ENCODE measurements at places on chromosomes 4 and X.
A peak's percentile ranks its signal among the peaks of the same experiment; 100 is the strongest.

DNA sequence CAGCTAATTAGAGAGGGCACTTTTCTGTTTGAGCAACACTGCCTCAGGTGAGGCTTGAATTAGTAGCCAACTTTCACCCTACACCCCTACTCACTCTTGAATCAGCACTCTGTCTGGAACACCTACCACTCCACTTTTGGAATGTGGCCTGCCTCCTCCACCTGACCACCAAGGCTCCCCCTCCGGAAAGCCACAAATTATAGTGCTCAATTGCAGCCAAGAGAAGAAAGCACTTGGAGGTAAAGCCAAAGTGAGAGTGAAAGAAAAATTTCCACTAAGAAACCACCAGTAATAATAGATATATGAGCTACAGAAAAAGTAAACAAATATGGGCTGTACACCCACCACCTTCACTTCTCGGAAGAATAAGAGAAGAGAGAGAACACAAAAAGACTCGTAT lies 41.1 kb downstream of the PPP3CA start:
- no peak for DNase-seq

- DNase-seq: no peak
Observed at GRCh38 chr4:126697748-126698147, 935.0 kb upstream of the INTU start.

- no peak for DNase-seq
Observed at GRCh38 chrX:124338733-124339514, 6.5 kb downstream of the TEX13D start.

GRCh38 chrX:140733766-140734342 lies 24.3 kb downstream of the LINC00632 start:
- peak; percentile 17 for DNase-seq

DNA sequence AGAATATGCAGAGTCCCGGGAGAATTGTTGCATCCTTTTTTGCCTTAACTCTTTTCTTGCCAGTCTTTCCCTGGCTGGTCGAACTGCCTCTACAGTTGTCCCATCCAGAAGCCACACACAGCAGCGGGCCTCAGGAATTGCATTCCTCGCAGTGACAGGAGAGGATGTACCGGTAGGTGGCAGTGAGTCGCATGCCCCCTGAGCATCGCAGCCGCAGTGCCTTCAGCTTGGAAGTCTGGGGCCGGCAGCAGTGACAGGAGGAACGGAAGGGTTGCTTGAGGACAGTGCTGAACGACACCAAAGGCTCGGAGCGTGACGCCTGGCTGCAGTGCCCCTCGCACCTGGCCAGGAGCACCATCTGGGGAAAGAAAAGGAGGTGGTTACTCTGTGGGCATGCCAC lies 23.5 kb downstream of the NDP start:
- DNase-seq: no peak

DNA sequence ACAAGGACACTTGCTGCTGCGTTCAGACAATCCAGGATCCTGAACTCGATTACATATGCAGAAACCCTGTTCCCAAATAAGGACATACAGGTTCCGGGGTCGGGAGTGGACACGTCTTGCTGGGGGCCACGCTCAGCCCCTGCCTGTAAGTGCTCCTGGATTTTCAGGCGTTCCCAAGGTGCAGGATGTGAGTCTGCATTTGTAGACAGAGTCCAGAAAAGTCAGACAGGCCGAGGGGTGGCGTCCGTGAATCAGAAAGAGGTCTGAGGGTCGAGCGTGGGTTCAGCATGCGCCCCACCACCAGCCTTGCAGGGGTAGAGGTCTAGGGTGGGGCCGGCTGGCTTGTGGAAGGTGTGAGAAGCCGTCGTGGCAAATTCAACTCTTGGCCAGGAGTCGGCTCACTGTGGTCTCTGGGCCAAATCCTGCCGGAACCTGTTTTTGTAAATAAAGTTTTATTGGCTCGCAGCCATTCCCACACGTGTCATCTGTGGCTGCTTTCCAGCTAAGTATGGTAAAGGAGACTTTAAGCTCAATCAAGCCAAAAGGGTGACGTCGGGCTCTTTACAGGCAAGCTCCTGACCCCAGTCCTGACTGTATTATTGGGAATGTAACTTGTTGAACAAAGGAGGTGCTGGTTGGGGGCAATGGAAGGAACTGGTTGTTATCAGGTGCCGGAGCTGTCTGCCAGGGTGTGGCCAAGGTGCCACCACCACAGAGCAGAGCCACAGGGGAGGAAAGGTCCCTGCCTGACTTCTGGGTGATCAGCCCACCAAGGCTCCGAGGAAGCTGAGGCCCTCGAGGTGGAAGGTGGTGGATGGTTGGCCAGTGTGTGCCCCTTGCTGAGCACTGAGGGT lies 7.4 kb downstream of the DOK7 start:
- no peak for DNase-seq

- no peak for DNase-seq
Observed at GRCh38 chr4:112852601-112853000, 196.9 kb upstream of the ANK2 start.

DNA sequence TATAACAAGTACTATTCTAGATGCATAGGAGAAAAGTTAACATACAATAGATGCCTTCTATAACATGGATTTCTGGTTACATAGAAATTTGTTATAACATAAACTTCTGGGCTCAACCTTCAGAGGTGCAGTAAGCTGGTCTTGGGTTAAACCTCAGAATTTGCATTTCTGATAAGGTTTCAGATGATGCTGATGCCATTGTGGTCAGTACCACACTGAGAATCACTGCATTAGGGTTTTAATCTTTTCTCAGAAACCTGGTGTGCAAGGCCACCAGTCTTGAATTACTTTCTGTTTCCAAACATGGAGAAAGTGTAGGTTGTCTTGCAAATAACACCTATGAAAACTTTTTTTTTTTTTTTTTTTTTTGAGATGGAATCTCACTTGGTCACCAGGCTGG lies 146.2 kb downstream of the SPOCK3 start:
- DNase-seq: no peak

DNA sequence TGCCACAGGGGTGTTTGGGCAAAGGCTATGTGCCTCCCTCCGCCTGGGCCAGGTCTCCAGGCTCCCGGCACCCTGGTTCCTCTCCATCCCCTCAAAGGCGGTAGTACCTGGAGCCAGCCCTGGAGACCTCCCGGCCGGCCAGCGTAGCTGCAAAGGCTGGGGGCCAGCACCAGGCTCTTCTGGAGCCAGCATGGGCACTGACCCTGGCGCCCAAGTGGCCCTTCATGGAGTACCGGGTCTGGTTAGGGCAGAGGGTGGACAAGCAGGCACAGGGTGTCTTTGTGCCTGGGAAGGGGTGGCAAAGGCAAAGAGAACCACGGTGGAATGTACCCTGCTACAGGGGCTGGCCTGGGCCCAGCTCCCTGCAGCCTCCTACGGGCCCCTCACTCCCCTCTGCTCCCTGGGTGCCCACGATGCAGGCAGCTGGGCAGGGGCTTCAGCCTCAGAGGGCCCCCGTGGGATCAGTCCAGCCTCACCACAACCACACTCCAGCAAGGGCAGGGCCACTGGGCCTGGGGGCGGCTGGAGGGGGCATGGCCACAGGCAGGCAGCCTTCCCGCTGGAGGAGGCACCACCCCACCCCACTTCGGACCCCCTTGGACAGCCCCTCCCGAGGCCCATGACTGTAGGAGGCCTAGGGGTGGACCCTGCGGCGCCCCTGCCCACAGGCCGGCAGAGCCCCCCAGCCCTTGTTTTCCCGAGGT lies 112.9 kb upstream of the NKX1-1 start:
- DNase-seq: no peak

- DNase-seq: peak; percentile 54
Observed at GRCh38 chrX:119015407-119016237, 41.2 kb downstream of the LONRF3 start.

DNA sequence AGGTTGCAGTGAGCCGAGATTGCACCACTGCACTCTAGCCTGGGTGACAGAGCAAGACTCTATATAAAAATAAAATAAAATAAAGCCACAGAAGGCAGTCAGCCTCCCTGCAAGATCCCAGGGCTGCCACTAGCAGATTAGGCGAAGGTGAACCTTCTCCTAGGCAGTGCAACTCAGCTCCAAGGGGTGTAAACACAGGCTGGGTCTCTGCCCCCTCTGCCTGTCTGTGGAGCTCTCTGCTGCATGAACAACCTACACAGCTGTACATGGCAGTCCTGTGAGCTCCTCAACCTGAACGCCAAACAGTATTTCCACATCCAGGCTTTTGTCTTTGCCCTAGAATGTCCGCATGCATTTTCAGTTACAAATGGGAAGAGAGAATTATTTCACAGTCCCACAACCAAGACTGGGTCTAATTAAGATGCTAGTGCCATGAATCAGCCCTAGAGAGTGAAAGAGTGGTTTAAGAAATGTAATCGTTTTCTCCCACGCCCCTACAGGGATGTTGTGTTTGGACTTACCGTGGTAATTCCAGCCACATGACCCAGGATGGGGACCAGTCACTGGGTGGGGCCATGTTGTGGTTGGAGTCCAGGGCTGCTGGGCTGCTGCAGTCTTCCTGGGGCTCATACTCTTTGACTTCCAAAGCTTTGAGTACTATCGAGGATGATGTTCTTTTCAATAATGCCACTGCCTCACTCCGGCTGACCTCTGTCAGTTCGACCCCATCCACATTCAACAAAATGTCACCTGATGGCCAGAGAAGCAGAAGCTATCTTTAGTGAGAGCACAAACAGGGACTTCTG lies 99.0 kb downstream of the FIP1L1 start:
- no peak for DNase-seq

GRCh38 chr4:60611762-60612496 lies 588.2 kb upstream of the ADGRL3 start:
- DNase-seq: no peak

DNA sequence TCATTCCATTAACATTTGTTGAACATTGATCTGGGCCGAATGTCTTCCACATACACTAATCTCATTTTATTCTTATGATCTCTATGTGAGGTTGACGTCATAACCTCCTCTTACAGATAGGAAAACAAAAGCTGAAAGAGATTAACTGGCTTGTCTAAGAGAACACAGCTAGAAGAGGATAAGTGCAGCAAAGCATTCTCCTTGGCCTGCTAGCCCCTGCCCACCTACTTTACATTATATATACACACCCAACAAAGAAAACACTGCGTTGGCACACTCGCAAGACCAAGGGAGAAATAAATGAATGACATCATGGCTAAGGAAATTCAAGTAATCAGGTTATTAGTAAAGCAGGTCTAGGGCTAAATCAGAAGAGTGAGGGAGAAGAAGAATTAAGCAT lies 138.4 kb downstream of the PARM1 start:
- no peak for DNase-seq

DNA sequence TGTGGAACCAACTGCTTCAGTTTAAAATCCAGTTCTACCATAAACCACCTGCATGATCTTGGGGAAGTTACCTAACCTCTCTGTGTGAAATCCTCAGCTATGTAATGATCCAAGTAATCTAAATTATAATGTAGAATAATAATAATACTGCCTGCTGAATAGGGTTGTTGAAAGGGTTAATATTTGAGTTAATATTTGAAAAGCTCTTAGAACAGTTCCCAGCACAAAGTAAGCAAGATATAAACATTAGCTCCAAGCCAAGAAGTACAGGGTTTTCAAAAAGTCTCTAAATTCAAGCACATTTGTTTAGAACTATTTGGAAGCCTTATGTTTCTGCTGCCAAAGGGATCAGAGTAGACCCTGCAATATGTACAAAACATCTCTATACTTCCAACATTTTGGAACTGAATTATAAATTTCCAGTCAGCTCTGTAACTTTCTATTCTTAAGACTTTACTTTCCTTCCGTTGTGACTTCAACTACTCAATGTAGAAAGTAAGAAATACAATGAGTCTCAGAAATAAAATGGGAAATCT lies 76.7 kb upstream of the FAM9C start:
- DNase-seq: no peak

GRCh38 chr4:15771216-15772058 lies 6.7 kb upstream of the CD38 start:
- DNase-seq: no peak

GRCh38 chr4:20046179-20046578 lies 205.5 kb upstream of the SLIT2 start:
- no peak for DNase-seq

DNA sequence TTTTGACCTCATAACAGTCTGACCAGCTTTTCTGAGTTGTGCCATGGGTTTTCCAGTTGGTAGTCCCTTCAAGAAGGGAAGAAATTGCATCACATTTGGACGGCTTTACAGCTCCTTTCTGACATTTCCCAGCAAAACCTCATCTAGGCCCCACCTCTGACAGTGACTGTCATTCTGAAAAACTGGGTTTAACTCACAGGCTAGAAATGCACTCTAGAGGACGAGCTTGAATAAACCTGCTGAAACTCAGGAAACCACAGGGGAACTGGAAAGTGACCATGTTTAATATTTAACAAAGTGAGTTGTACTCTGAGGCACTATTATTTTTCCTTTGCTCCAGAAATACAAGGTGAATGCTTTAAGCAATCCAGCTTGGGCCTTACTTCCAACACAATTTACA lies 434.3 kb upstream of the RASGEF1B start:
- DNase-seq: peak; percentile 89

- no peak for DNase-seq
Observed at GRCh38 chr4:110474481-110474880, 1.5 kb upstream of the ENPEP start.

DNA sequence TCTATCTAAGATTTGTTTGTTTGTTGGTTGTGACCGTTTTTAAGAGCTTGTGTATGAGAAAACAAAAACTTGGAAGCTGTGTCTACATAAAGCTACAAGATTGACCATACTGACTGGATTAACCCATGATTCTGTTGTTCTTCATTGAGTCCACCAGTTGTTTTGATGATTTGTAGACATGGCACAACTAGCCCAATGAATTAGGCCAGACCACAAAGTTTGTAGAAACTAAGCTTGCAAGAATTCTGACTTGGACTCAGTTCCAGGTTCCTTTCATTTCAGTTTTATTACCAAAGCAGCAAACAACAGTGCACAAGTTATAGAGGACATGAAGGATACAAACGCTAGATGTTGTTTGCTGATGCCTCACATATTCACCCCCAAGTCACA lies 119.3 kb downstream of the RASGEF1B start:
- no peak for DNase-seq

- DNase-seq: no peak
Observed at GRCh38 chr4:159607809-159608208, 504.9 kb downstream of the RAPGEF2 start.

- no peak for DNase-seq
Observed at GRCh38 chr4:52932591-52933470, 70.7 kb downstream of the RASL11B start.

- DNase-seq: no peak
Observed at GRCh38 chr4:152594978-152595925, 59.4 kb upstream of the FBXW7 start.

GRCh38 chr4:7333024-7333780 lies 101.5 kb downstream of the PSAPL1 start:
- DNase-seq: no peak

DNA sequence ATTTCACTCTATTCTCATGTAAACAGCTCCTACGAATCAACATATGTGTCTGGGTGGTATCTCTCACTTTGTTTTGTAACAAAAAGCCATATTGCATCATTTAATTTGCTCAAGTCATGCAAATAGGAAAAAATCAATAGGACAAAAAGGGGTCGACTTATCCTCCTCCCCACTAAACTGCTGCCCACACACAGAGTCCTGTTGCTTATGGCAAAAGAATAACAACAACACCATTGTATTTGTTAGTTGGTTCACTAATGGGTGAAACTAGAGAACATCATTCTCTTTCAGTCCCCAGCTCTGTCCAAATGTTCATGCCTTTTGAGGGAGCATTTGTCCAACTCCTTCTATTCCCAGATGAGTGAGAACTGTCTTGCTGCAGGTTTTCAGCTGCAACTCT lies 2.1 kb downstream of the HHIP start:
- no peak for DNase-seq

GRCh38 chr4:1726146-1726934 lies 5.0 kb downstream of the TACC3 start:
- peak; percentile 80 for DNase-seq
